CD4-positive, alpha-beta T cell treated with Interleukin-4 for 1 hour (primary cell): ENCODE measurements at places on chromosomes 16 and 17.

DNA sequence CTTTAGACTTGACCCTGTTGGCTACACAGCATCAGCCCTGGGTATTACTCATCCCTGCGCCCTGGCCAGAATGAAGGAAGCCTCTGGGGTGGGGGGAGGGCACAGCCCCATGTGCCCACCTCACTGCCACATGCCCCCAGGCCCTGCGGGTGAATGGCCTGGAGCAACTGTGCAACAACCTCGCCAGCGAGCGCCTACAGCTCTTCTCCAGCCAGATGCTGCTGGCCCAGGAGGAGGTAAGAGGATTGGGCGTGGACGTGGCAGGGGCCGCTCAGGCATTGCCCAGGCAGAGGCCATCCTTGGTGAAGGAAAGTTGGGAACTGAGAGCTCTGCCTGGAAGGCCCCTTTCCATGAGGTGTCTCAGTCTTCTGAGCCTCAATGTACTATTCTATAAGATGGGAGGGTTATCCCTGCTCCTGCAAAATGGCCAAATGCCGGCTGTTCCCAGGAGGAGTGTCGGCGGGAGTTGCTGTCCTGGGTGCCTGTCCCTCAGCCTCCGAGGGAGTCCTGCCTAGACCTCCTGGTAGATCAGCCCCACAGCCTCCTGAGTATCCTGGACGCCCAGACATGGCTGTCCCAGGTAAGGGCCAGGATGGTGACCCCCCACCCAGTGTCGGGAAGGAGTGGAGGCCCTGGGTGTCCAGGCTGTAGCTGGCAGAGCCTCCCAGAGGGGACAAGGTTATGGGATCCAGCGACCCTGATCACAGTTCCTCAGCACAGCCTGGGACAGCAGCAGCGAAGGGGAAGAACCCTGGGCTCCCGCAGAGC is 8.9 kb downstream of the MYO15B start:
- DNase-seq: no peak

DNA sequence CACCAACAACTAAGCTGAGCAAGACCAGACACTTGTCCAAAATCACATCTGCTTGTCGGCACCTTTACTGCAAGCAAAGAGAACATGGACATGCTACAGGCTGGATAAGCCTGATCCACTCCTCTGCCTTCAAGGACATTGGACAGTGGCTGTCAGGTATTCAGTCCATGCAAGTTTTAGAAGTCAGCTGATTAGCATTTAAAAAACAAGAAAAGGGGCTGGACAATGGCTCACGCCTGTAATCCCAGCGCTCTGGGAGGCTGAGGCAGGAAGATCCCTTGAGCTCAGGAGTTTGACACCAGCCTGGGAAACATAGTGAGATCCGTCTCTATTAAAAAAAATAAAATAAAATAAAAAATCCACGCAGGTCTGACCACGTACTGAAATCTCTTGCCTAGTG is 20.3 kb downstream of the PARN start:
- DNase-seq: no peak

GRCh38 chr17:13827118-13827517 is 225.4 kb upstream of the HS3ST3A1 start:
- DNase-seq: no peak

GRCh38 chr17:44760474-44761308 is 1.9 kb downstream of the ADAM11 start:
- DNase-seq: no peak

- peak; percentile 46 for DNase-seq
These were observed 17.1 kb upstream of the FAM83G start for GRCh38 chr17:19021622-19022083.

DNA sequence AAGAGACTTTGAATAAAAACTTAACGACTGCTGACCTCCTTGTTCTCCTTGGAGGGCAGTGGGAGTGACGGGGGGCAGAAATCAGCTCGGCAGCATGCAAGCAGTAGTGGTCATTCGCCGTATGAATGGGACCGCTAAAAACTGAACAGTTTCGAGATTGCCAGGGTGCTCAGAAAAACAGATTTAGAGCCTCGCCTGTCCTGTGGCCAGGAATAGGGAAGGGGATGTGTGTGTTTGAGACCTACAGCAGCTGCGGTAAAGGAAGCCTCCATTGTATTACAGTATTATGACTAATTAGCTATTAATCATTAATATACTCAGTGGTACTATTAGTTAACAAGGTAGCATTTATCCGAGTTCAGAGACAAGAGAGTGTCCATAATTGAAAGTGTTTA is 670 bp upstream of the ZNF652 start:
- DNase-seq: no peak

DNA sequence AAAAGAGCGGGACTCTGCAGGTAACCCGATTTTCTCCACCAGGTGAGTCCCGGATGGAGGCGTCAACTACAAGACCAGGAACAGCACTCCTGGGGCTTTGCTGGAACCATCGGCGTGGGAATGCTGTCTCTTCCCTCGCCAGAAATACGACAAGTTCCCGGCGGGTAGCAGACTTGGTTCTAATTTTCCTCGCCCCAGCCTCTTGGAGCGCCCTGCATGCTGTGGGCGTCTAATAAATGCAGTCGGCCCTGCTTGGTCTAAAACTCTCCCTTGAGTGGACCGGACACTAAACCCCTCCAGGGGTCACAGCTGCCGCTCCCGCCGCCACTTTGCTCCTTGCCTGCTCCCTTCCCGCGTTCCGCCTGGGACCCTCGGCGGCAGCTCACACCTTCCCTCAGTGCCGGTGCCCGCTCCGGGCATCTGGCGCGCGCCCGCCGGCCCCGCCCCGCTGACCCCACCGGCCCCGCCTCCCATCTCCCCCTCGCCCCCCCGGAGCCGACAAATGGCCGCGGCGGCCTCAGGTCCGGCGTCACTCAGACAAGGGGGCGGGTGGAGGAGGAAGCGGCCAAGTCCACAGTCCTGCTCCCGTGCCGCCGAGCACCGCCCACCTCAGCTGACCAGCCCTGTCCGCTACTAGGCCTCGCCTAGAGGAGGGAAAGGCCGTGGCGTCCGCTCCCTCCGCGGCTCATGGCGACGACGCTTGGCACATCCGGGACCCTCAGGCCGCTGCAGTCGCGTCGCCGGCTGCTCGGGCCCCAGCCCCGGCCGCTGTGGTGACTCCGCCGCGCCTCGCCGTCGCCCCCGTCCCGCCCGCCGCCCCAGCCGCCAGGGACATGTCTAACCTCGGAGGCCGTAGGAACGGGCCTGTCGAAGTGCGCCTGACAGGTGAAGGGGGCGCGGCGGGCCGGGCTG is 65.8 kb downstream of the KPNA2 start:
- DNase-seq: peak; percentile 81

GRCh38 chr17:33686171-33686570 is 393.1 kb upstream of the ASIC2 start:
- DNase-seq: no peak

GRCh38 chr17:60631119-60631518 is 31.1 kb downstream of the PPM1D start:
- DNase-seq: no peak

- DNase-seq: no peak
These were observed 6.0 kb downstream of the HELZ start for GRCh38 chr17:67238991-67239390.

DNA sequence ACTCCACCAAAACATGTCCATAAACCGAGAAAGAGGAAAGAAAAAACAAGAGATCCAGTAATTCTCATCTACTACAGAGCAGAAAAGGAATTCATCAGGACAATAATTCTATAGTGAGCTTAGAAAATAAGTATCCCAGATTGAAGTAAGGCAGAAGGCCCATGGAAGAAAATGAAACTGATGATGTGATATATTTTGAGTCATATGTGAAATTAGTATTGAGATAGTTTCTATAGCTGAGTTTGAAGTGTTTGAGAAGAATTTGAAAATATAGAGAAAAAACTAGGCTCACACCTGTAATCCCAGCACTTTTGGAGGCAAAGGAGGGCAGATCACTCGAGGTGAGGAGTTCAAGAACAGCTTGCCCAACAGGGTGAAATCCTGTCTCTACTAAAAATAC is 19.7 kb downstream of the LUC7L3 start:
- DNase-seq: no peak

GRCh38 chr17:38324141-38324697 is 19.5 kb downstream of the GPR179 start:
- DNase-seq: no peak

GRCh38 chr17:81500047-81500446 is 12.6 kb downstream of the ACTG1 start:
- DNase-seq: no peak

GRCh38 chr16:53598511-53599275 is 95.7 kb upstream of the AKTIP start:
- no peak for DNase-seq

- DNase-seq: no peak
These were observed 14.4 kb downstream of the SEC14L1 start for GRCh38 chr17:77155125-77155524.

DNA sequence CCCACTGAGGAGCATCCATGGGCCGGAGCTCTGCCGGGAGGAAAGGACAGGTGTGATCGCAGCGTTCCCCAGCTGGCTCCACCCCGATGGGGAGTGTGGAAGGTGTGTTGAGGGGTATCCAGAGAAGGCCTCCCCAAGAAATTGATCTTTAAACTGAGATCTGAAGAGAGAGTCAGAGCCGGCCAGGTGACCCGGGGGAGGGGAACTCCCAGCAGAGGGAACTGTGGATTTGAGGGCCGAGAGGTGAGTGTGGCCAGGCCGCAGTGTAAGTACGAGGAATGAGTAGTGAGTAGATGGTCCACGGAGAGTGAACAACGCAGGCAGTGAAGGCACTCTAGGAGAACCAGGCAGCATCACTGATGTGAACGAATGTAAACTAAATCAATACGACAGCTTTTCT is 80.2 kb downstream of the RPTOR start:
- no peak for DNase-seq

DNA sequence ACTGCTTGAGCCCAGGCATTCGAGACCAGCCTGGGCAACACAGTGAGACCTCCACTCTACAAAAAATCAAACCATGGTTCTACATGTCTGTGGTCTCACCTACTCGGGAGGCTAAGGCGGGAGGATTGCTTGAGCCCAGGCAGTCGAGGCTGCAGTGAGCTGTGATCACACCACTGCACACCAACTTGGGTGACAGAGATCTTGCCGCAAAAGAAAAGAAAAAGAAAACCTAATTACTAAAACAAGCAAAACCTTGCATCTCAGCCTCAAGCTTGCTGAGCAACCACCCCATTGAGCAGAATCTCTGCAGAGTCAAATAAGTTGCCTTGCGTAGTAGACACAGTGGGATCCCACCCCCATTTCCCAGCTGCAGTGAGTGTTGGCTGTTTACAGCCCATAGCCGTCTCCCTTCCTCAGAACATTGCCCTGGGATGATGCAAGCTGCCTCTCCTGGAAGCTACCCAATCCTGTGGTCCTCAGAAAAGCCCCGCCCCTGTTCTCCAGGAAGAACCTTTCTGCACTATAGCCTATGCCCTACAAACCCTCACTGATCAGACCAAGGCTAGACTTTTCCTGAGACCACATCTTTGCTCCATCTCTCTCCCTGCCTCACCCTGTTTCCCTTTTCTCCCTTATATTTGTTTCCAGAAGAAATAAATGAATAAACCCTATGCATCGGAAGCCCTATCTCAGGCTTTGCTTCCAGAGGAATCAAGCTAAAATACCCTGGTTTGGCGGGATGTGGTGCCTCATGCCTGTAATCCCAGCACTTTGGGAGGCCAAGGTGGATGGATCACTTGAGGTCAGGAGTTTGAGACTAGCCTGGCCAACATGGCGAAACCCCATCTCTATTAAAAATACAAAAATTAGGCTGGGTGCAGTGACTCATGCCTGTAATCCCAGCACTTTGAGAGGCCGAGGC is 16.7 kb upstream of the ERN2 start:
- DNase-seq: no peak

DNA sequence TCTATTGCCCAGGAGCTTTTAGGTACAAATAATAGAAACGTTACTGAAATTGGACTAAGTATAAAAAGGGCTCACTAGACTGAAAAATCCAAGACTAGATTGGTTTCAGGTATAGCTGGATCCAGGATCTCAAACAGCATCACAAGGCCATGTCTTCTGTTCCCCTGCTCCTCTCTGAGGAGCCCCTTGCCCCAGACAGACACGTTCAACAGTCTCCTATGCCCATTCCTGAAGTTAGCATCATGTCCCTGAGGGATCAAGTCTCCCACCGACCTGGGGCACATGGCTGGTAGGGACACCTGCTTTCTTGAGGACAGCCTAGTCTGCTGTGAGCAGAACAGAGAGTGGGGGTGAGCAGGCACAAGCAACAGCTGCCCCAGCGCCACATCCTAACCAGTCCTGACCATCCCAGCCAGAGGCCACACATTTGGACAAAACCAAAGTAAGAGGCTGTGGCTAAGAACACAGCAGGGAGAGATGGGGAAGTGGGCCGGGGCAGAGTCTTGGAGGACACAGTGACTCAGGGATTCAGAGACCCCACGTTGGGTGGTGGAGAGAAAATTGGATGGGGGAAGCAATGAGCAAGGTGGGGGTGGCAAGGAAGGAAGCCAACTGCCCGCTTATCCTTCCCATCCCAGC is 10.5 kb upstream of the MMP2 start:
- no peak for DNase-seq
